Adipose tissue (tissue), 3 donors: ENCODE measurements at places on chromosomes 16 and 17. TPM values are rescaled to one million over a fixed set of nuclear protein-coding genes. Genes with fewer than 3 reads are reported as not detected.

The FNDC8 gene
- not detected for polyA plus RNA-seq

The SHISA6 gene
- polyA plus RNA-seq = 1.3 TPM

The TEDC2 gene
- 0.92 TPM for polyA plus RNA-seq

The KRTAP2-4 gene
- polyA plus RNA-seq = not detected

The AATK gene
- 5.2 TPM for polyA plus RNA-seq

The SRP68 gene
- polyA plus RNA-seq = 68.6 TPM

The KIF18B gene
- 0.04 TPM for polyA plus RNA-seq

The LRRC75A gene
- 0.86 TPM for polyA plus RNA-seq

The CRISPLD2 gene
- 77.0 TPM for polyA plus RNA-seq

The SPIRE2 gene
- 3.4 TPM for polyA plus RNA-seq

The CDRT4 gene
- polyA plus RNA-seq = not detected

The LAT gene
- polyA plus RNA-seq = 9.4 TPM

The TBC1D3E gene
- polyA plus RNA-seq = not detected

The SLC5A11 gene
- polyA plus RNA-seq = 0.18 TPM

The SLC13A2 gene
- 0.03 TPM for polyA plus RNA-seq

The AKTIP gene
- polyA plus RNA-seq = 9.5 TPM

The SDK2 gene
- 0.22 TPM for polyA plus RNA-seq

The PIRT gene
- polyA plus RNA-seq = 0.03 TPM

The NPIPA8 gene
- not detected for polyA plus RNA-seq

The SERPINF2 gene
- 11.9 TPM for polyA plus RNA-seq

The TAT gene
- polyA plus RNA-seq = not detected

The SPNS2 gene
- polyA plus RNA-seq = 26.9 TPM

The ZFP3 gene
- 2.1 TPM for polyA plus RNA-seq

The KRT13 gene
- 53.0 TPM for polyA plus RNA-seq

The ASB16 gene
- not detected for polyA plus RNA-seq

The SPATA22 gene
- polyA plus RNA-seq = not detected

The CYB561 gene
- 16.0 TPM for polyA plus RNA-seq

The IFI35 gene
- 56.8 TPM for polyA plus RNA-seq

The ACE gene
- 7.6 TPM for polyA plus RNA-seq

The NPB gene
- polyA plus RNA-seq = 0.23 TPM

The ZFHX3 gene
- polyA plus RNA-seq = 2.0 TPM

The CES4A gene
- polyA plus RNA-seq = 14.5 TPM

The CRYBA1 gene
- not detected for polyA plus RNA-seq

The FAM20A gene
- polyA plus RNA-seq = 21.7 TPM

The CCL11 gene
- polyA plus RNA-seq = 2.2 TPM

The KCNG4 gene
- not detected for polyA plus RNA-seq

The METTL9 gene
- 72.7 TPM for polyA plus RNA-seq

The PRSS53 gene
- polyA plus RNA-seq = 0.45 TPM

The TRPV2 gene
- 17.7 TPM for polyA plus RNA-seq

The KRT27 gene
- polyA plus RNA-seq = 0.15 TPM

The PROCA1 gene
- 0.35 TPM for polyA plus RNA-seq

The TPSB2 gene
- 18.4 TPM for polyA plus RNA-seq

The CEP295NL gene
- 0.15 TPM for polyA plus RNA-seq

The ADAD2 gene
- 0.76 TPM for polyA plus RNA-seq

The ZNF785 gene
- 4.4 TPM for polyA plus RNA-seq

The STH gene
- not detected for polyA plus RNA-seq

The CAMKK1 gene
- polyA plus RNA-seq = 6.9 TPM

The MT1A gene
- 2,112 TPM for polyA plus RNA-seq

The ABCC12 gene
- not detected for polyA plus RNA-seq

The C17orf50 gene
- polyA plus RNA-seq = 0.09 TPM

The PRAC2 gene
- not detected for polyA plus RNA-seq

The CACNG3 gene
- polyA plus RNA-seq = not detected

The GSG1L gene
- 0.10 TPM for polyA plus RNA-seq

The G6PC3 gene
- polyA plus RNA-seq = 39.5 TPM

The SMURF2 gene
- polyA plus RNA-seq = 8.7 TPM
